ENCODE measurements at places on chromosomes 1 and 21.

- H3K27ac ChIP-seq = no peak overlapping the region
- H3K4me3 ChIP-seq = no peak overlapping the region
- peaks cover 6% of the 10 kb centered on the region for H3K4me1 ChIP-seq
- no peak for DNase-seq
Observed at GRCh38 chr1:108124622-108125311, 75.4 kb downstream of the SLC25A24 start.

- peak overlapping the region; percentile 77 for H3K4me3 ChIP-seq
- H3K36me3 ChIP-seq = peaks cover 21% of the 10 kb centered on the region
- DNase-seq = no peak
- no peaks in the 10 kb centered on the region for H3K27me3 ChIP-seq
Observed at GRCh38 chr1:75725861-75726361, 1.4 kb downstream of the ACADM start.

DNA sequence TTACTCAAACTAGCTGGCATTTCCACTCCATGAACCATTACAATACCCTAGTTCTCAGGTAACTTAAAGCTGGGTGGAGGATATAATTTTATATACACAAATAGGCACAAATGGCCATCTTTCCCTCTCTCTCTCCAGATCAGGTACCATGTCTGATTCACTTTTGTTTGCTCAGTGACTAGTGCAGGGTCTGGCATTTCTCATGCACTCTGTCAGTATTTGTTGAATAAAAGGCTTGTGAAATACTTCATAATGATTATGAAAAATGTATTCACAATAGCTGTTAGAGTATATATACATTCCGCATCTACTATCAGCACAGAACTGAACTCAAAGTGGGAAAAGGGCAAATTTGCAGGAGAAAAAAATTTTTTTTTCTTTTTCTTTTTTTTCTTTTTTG, 510.2 kb upstream of the USP24 start:
- no peaks in the 10 kb centered on the region for H3K36me3 ChIP-seq
- H3K27me3 ChIP-seq = no peaks in the 10 kb centered on the region
- H3K4me3 ChIP-seq = no peak overlapping the region

- no peak for DNase-seq
- no peak overlapping the region for H3K27ac ChIP-seq
- H3K4me1 ChIP-seq = no peaks in the 10 kb centered on the region
- H3K27me3 ChIP-seq = no peaks in the 10 kb centered on the region
- H3K4me3 ChIP-seq = no peak overlapping the region
- no peaks in the 10 kb centered on the region for H3K36me3 ChIP-seq
Observed at GRCh38 chr1:192958871-192959270, 100.3 kb downstream of the UCHL5 start.

DNA sequence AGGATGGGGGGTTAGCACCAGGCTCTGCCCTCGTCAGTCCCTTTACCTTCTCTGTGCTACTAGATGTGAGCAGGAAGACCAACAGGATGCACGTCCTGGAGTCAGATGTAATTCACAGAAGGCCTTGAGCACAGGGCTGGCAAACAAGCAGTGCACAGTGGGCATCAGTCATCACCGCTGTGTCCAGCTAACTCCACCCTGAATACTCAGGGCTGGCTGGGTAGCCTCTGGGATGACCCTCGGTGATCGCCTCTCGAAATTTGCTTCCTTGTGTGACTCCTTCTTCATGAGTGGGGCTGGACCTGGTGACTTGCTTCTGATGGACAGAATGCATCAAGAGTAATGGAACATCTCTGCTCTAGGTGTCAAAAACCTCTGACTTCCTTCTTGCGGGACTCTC, 92.2 kb upstream of the TMPRSS2 start:
- H3K4me1 ChIP-seq = no peaks in the 10 kb centered on the region
- no peak overlapping the region for H3K27ac ChIP-seq
- no peak overlapping the region for H3K4me3 ChIP-seq
- no peak for DNase-seq
- H3K36me3 ChIP-seq = no peaks in the 10 kb centered on the region
